GM12878 (cell line): ENCODE measurements at places on chromosomes 7 and 10. TPM values are rescaled to one million over a fixed set of nuclear protein-coding genes. Genes with fewer than 3 reads are reported as not detected.

POM121C gene
- total RNA-seq: 55.1 and 62.8 TPM in 2 replicates

SPDYE1 gene
- not detected in 2 replicates for total RNA-seq

SRGN gene
- total RNA-seq: 658 and 735 TPM in 2 replicates

CYP3A5 gene
- total RNA-seq: 0.27 TPM in 1 of 2 replicates, not detected in the other

SLC26A3 gene
- 0.46 and 0.53 TPM in 2 replicates for total RNA-seq

WAPL gene
- total RNA-seq: 31.2 and 31.3 TPM in 2 replicates

CCZ1 gene
- 59.5 and 69.1 TPM in 2 replicates for total RNA-seq

ABCA13 gene
- 0.03 TPM in 1 of 2 replicates, not detected in the other for total RNA-seq

CFAP58 gene
- total RNA-seq: 0.19 and 0.26 TPM in 2 replicates

TMEM176A gene
- total RNA-seq: not detected in 2 replicates

ACBD7 gene
- 0.27 and 0.74 TPM in 2 replicates for total RNA-seq

GRCh38 chr7:26292768-26293560 lies 1.3 kb downstream of the SNX10 start:
- DNase-seq: no peak

DNA sequence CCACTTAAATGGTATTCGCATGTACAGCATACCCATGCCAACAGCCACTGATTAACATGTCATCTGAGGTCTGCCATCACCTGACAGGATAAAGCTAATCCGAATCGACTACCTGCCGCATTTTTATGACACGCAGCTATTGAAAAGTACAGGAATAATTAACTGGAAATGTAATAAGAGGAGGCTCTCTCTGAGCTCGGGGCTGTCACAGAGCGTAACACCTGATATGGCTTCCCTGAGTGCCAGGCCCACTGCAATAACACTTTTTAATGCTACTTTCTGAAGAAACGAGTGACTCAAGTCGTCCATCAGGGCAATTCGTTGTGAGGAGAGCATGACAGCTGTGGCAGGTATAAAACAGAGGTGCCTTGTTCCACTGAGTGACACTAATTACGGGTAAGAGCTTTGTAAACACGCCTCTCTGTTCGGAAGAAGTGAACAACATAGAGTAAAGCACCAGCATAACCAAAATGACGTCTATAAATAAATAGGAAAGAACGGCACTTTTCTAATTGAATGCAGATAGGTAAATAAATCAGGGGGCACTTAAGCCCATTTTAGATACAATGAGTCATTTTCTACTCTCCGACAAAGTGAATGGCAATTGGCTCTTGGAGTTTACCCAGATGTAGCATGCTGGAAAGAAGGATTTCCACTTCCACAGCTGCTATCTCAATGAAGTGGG lies 56.5 kb upstream of the CREB5 start:
- no peak for DNase-seq

GRCh38 chr10:30980951-30981616 lies 50.6 kb downstream of the ZNF438 start:
- no peak for DNase-seq

GRCh38 chr7:1920266-1920681 lies 250.2 kb downstream of the ELFN1 start:
- no peak for DNase-seq

DNA sequence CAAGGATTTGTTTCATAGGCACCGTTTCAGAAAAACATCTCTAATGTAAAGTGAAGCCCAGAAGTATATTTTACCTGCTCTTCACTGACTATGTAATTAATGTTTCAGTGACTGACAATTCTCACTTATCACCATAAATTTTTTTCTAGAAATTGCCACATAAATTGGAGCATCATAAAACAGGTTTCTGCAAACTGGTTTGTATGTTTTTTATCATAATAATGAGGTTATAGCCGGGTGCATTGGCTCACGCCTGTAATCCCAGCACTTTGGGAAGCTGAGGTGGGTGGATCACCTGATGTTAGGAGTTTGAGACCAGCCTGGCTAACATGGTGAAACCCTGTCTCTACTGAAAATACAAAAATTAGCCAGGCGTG lies 39.4 kb downstream of the SYPL1 start:
- DNase-seq: no peak

GRCh38 chr10:91552274-91553095 lies 80.4 kb downstream of the PPP1R3C start:
- DNase-seq: no peak

DNA sequence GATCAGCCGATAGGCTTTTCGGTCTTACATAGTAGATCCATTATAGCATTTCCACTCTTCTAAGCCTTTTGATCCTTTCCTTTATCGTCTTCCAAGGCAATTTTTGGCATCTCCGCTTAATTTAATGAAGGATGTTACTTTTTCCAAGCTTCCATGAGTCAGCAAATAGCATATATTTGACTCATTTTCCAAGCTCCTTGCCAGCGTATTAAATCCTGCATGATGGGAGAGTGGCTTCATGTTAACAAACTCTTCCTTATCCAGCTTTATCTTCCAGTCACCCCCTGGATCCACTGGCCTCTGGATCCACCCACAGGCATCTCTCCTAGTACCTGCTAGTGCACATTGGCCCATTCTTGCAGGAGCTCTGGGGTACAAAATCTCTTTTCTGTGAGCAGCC lies 13.0 kb downstream of the OR9A2 start:
- no peak for DNase-seq

- no peak for DNase-seq
Observed at GRCh38 chr10:17010363-17011145, 119.1 kb downstream of the CUBN start.

GRCh38 chr7:120164-120991 lies 72.0 kb upstream of the FAM20C start:
- no peak for DNase-seq

- peak; percentile 76 for DNase-seq
Observed at GRCh38 chr10:119705434-119705831, 20.4 kb upstream of the INPP5F start.

GRCh38 chr10:86048571-86048970 lies 318.0 kb downstream of the GRID1 start:
- no peak for DNase-seq

- no peak for DNase-seq
Observed at GRCh38 chr7:17147409-17147808, 151.0 kb upstream of the AHR start.

- DNase-seq: peak; percentile 39
Observed at GRCh38 chr7:75642810-75643486, 95.8 kb downstream of the HIP1 start.

GRCh38 chr7:114533131-114533530 lies 118.5 kb downstream of the FOXP2 start:
- DNase-seq: no peak

GRCh38 chr10:16828701-16829175 lies 11.5 kb upstream of the RSU1 start:
- DNase-seq: no peak

DNA sequence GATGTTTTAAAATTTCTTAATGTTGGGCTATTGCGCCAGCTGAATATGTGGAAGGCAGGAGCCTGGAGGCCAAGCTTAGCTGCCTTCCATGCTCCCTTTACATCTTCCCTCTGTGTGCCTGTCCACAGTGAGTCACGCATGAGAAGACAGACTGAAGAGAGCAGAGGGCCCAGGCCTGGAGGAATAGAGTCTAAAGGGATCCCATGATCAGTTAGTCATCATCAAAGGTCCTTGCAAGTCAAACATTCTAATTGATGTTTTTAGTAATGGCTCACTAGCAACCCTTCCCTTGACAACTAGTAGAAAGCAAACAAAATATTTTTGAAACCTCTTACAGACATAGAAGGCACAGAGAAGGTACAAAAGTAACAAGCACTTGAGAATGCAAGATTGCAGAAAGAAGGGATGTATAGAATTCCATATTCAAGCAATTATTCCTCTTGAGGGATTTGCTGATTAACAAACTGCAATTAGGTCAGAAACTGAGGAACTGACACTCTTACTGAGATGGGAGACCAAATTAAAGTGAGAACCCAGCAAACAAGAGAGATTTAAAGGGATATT lies 30.7 kb upstream of the APBB1IP start:
- no peak for DNase-seq

- DNase-seq: no peak
Observed at GRCh38 chr10:77884181-77884580, 42.4 kb downstream of the DLG5 start.

DNA sequence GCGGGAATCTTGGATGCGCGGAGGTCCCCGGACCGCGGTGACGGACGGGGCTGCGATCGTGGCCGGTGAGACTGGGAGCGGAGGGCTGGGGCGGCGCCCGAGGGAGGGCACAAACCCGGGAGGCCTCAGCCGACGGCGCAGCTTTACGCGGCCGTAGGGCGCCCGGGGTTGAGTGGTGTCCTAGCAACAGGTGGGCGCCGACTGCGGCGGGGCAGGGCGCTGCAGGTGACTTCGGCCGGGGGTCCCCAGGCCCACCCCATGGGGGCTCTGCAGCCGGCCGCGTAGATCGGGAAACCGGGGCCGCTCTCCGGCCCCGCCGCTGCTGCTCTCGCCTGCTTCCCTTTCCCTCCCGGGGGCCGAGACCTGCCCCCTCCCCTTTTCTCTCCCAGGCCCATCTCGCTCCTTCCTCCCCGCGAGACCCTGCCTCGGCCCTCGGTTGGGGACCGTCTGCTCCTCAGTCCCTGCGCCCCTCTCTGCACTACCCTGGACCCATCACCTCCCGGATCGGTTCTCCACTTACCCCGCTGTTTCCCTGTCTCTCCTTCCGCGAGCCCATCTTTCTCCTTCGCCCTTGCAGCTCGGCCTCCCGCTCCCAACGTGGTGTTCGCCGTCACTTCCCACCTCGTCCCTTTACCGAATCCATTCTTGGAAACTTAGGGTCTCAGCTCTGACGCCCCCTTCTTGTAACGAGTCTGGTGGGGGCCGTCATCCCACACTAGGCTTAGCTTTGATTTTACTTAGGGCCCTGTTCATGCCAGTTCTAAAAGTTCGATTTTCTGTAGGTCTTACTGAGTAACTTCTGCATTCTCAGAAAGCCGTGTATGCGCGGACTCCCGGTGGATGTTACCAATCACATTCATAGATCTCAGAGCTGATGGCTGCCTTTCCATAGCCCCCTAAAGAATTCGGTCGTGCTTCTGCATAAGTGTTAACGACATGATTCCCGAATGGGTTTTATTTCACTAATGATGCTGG lies 18.5 kb upstream of the ACBD5 start:
- DNase-seq: no peak

DNA sequence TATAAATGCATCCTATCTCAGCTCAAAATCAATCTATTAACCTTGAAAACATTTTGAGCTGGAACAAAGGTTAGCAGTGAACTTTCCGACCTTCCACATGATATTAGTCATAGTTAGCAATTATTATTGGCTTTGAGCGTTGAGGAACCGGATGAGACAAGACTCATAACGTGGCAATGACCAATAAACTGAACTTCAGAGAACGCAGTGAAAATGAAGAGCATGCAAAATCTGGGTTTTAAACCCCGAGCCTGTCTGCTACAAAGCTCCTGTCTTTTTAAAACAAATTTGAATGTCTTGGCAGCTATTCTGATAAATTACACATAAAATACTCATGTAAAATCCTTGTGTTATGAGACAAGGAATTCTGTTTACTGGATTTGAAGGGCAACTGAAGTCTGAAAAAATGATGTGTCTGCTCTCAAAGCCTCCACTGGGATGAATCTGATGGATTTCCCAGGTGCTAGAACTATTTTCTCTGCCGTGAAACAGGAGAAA lies 74.7 kb upstream of the ITGB1 start:
- DNase-seq: no peak

DNA sequence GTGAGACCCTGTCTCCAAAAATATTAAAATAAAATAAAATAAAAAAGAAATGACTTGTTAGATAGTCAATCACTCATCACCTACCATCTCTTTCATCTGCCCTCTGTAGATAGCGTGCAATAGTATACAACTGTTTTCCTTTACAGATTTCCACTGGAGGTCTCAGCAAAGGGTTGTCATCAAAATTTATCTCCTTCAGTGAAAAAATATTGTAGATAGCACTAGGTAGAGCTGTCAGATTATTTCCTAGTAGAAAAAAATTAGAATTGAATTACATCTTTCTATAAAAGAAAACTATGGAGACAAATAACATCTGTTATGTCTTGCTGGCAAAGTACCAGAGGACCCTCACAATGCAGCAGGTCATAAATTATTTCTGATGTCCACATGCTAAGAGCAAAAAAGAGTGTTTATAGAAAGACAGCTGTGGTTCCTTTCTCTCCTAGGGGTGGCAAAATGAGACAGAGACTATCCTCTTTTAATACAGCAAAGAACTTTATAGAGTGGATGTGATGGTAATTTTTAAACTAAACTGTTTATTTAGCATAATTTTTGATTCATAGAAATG lies 16.3 kb upstream of the CYP51A1 start:
- no peak for DNase-seq

- no peak for DNase-seq
Observed at GRCh38 chr7:131057015-131057793, 270.5 kb upstream of the MKLN1 start.

DNA sequence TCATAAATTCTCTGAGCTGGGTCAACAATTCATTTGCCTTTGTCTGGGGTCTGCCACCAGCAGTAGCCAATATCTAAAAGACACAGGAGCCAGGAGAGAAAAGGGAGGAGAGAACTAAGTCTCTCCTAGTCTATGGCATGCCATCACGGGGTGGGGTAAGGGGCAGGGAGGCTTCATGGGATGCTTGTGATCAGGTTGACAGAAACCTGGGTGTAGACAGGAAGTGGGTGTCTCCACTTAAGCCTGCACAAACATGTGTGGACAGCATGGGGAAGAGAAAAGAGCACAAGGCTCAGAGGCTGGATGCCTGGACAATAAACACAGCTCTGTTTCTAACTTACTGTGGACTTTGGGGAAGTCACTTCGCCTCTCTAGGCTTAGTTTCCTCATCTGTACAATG lies 11.5 kb upstream of the C10orf53 start:
- no peak for DNase-seq

DNA sequence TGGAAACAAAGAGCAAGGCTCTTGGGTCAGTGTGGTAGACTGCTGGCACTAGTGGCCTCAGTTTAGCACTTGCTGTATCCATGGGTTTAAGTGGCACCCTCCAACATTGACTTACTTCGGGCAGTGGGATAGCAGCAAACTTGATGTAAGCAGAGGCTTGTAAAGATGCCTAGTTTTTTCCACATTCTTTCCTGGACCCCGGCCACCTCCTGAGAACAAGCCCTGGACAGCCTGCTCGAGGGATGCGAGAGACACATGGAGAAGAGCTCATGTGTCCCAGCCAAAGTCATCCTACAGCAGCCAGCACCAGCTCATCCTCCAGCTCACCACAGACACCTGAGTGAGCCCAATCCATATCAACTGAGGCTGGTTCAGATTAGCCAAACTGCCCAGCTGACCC lies 142.7 kb upstream of the PCBD1 start:
- no peak for DNase-seq

GRCh38 chr10:98664329-98665042 lies 217.8 kb upstream of the HPS1 start:
- DNase-seq: peak; percentile 3

GRCh38 chr7:102122026-102122425 lies 164.6 kb upstream of the SH2B2 start:
- peak; percentile 37 for DNase-seq

DNA sequence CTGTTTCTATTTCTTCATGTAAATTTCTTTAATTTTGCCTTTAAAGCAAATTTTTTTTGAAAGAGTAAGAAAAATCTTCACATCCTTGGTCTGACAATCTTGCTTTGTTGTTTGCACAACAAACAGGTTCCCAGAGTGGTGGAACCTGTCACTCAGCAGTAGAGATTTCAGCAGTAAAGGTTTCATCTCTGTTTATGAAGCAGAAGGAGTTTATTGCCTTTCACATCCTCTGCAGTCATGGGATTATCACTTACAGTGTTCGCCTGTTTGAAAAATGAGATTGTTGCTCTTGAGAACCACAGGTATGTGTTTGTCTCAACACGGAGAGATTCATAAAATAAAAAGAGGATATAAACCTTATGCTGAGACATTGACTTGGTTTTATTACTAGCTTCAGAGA lies 342.6 kb downstream of the IPMK start:
- no peak for DNase-seq

GRCh38 chr10:71644307-71645180 lies 75.0 kb downstream of the C10orf105 start:
- DNase-seq: peak; percentile 49

GRCh38 chr10:28890121-28890950 lies 213.0 kb downstream of the BAMBI start:
- DNase-seq: no peak
